ENCODE measurements at places on chromosomes 11 and 22.

GRCh38 chr11:59669611-59670009 is 773 bp upstream of the PATL1 start:
- peak; percentile 65 for DNase-seq

DNA sequence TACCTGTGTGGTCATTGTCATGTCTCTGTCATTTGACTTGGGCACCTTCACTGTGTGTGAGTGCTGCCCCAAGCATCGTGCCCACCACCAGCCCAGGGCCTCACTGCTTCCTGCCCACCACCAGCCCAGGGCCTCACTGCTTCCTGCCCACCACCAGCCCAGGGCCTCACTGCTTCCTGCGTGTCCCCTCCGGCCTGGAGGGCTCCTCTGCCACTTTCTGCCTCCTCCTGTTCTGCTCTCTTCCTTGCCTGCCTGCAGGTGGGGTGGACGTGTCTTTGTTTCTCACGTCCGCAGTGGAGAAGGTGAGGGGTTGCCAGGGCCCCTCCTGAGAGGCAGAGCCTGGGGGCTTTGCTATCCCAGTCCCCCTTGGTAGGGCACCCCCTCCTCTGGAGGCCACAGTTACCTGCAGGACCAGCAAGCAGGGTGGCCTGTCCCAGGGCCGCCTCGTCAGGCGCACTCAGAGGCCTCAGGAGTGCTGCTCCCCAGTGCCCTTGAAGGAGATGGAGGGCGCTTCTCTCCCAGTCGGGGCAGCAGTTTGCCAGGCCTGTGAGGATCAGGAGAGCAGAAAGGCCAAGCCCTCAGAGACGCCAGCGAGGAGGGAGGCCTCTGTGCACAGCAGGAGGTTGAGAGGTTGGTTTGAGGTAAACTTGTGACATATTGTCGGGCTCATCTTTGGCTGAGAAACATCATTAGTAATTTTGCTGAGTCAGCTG is 290.7 kb downstream of the TBC1D22A start:
- DNase-seq, result no peak

GRCh38 chr22:44538518-44539315 is 40.7 kb upstream of the RTL6 start:
- DNase-seq, result no peak

- DNase-seq, result no peak
Measured at GRCh38 chr11:45225277-45225676, 60.9 kb downstream of the SYT13 start.

DNA sequence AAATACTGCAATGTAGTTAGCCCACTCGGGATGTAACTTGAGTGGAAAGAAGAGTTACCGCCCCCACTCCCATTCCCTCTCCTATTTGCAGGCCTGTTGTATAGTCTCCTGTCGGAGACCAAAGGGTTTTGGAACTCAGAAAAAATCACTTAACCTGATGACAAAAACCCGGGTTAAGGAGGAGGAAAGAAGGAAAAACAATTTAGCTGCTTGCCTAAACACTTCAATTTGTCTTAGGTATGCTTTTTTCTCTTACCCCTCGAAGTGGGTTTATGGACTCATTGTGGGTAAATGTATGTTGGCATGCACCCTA is 2.2 kb downstream of the YAP1 start:
- no peak for DNase-seq

DNA sequence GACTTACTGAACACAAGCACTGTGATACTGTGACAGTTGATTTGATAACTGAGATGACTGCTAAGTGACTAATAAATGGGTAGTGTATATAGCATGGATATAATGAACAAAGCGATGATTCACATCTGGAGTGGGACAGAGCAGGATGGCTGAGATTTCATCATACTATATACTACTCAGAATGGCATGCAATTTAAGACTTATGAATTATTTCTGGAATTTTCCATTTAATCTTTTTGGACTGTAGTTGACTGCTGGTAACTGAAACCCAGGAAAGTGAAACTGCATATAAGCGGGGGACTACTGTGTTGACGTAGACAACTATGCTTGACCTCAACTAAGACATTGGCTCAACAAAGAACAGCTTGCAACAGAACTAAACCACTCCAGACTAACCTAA is 20.0 kb upstream of the NUCB2 start:
- no peak for DNase-seq

- DNase-seq, result no peak
Measured at GRCh38 chr11:2732261-2732939, 32.6 kb upstream of the KCNQ1OT1 start.

GRCh38 chr11:123479048-123479837 is 49.2 kb downstream of the GRAMD1B start:
- DNase-seq, result no peak

DNA sequence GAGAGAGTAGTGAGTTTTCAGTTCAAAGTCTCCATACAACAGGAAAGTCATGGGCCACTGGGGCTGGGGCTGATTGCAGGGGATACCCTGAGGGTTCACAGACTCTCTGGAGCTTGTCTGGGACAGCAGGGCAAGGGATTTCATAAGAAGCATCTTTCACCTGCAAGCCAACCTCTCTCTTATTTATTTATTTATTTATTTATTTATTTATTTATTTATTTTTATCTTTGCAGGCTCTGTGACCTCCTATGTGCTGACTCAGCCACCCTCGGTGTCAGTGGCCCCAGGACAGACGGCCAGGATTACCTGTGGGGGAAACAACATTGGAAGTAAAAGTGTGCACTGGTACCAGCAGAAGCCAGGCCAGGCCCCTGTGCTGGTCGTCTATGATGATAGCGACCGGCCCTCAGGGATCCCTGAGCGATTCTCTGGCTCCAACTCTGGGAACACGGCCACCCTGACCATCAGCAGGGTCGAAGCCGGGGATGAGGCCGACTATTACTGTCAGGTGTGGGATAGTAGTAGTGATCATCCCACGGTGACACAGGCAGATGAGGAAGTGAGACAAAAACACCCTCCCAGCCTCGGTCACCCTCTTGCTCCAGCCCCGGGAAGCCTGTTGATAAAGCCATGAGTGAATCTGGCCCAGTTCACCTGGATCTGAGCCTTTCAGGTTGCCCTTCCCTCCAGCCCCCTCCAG is 68.4 kb downstream of the GGTLC2 start:
- DNase-seq, result no peak

GRCh38 chr11:44797886-44798606 is 71.3 kb downstream of the TSPAN18 start:
- DNase-seq, result no peak

GRCh38 chr22:21919526-21920307 is 32.9 kb downstream of the PPM1F start:
- DNase-seq, result no peak

DNA sequence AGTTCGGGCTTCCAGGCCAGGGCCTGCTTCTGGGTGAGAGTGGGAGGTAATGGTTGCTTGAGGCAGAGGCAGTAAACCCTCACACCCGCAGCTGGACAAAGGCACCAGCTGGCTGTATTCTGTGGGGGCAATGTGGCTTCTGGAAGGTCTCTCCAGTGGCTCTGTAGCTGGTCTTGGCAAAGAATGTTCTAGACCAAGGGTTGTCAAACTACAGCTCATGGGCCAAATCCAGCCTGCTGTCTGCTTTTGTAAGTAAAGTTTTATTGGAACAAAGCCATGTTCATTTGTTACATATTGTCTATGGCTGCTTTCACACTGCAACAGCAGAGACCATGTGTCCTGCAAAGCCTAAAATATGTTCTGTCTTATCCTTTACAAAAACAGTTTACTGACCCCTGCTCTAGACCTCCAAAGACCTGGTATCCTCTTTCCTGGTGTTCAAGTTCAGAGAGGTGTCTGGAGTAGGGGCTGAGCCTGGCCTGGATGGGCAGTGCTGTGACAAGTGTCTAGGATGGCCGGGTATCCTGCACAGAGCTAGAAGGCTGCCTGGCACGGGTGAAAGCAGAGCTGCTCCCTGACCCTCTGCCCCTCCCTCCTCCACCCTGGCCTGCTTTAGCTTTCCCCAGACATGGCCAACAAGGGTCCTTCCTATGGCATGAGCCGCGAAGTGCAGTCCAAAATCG is 3.4 kb downstream of the TAGLN start:
- DNase-seq, result no peak

DNA sequence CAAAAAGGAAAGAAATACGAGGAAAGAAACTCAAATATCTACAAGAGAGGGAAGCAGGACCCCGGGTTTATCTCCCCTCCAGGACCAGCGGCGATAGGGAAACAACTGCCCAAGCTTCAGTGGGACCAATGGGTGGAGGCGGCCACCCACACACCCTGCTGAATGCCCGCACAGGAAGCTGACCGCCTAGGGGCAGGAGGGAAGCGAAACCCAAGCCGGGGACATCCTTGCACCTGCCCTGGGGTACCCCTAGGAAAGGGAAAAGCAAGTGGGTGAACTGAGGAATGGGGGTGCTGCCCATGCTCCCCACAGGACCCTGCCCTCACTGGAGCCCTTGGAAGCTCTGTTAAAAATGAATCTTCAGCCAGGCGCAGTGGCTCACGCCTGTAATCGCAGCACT is 27.6 kb upstream of the HMOX1 start:
- DNase-seq, result no peak

- peak; percentile 63 for DNase-seq
Measured at GRCh38 chr11:64173616-64174355, 7.9 kb upstream of the MACROD1 start.

GRCh38 chr11:130646881-130647280 is 198.4 kb downstream of the ADAMTS15 start:
- DNase-seq, result no peak

DNA sequence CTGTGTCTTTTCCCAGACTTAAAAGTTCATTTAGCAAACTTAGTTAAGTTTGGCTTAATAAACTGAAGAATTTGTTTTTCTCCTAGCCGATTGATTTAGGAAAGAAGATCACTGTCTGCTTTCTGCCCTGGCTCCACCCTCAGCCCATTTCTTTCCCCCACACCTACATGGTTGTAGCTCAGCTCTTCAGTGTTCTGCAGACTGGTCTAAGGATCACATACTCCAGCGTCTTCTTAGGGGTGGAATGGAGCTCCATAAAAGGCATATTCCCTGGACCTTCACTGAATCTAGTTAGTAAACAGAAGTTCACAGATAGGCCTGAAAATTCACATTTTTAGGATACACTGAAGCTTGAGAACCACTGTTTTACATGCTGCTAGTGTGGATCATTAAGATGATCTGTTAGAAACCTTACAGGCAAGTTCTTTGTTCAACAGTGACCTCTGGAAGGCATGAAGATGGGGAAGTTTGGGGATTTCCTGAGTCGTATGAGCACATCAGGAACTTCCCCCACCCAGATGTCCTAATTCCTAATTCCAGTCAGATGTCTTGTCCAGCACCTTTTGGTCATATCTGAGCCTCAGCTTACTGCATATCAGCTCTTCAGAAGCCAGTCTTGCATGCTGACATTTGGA is 16.8 kb downstream of the PIWIL4 start:
- DNase-seq, result no peak

DNA sequence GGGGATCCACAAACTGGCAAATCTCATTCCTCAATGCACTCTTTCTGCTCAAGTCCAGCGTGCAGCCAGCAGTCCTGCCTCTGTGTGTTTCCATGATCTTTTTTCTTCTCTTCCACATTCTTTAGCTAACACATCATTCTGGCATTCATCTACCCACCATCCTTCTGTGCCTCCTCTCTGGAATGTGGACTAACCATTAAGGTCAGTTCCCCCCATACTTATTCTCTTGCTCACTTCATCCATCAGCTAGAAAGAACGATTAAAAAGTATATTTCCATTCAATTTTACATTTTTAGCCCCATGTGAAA is 7.8 kb downstream of the KIRREL3 start:
- peak; percentile 91 for DNase-seq

Data from ACHN (cell line).